ENCODE measurements at places on chromosomes 5 and 9.

DNA sequence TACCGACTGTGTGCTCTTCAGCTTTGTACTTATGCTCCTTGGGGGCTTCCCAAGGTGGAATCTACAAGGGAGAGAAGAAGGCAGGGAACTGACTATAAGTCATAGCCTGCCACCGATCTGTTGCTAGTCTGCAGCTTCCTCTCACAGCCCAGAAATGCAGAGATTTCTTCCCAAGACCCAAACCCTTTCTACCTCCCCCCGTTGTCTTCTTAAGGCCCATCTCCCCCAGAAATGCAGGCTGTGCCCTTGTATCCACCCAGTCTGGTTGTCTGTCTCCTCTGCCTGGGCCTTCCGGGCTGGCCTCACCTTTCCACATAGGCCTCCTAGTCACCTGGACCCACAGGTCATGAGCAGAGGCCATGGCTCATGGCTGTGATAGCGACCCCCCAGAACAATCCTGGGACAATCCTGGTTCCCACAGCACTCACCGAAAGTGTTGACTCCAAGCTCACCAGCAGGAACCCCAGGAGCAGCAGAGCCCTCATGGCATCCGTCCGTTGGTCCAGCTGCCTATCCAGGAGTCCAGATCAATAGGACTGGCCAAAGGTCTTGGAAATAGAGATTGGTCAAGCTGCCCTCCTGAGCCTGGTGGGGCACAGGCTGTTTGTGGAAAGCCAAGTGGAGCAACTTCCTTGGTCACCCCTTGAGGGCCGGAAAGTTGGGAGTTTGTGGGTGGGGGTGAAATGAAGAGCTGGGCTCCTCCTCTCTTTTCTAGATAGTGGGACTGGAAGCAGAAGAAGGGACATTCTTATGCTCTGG lies at the start of gene F12:
Gene F12 (minus strand): TSS at position 522 of the 759 bp plus-strand sequence. CDS start 37 bp downstream, at position 485.
- no peak within 1 kb of the TSS for H3K4me3 ChIP-seq
- no peaks in the 10 kb centered on the region for H3K27me3 ChIP-seq
- H3K36me3 ChIP-seq = no peaks in the 10 kb centered on the region
- no peak for DNase-seq

DNA sequence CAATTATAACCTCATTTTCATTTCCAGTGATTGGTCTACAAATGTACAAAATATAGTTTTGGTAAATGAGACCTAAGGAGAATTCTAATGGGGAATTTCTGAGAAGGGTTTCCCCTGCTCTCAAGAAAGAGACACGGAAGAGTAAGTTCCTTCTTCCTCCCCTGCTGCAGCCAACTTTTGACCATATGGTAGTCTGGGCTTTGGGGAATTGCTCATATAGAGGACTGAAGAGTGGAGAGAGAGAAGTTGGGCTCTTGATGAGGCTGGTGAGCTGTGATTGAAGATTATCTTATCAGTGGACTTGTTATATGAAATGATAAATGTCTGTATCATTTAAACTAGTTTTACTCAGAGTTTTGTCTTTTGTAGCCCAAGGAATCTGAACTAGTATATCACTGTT lies 4.3 kb upstream of the LNPEP start:
- H3K27me3 ChIP-seq = no peaks in the 10 kb centered on the region
- H3K36me3 ChIP-seq = no peaks in the 10 kb centered on the region
- no peak for DNase-seq
- H3K4me3 ChIP-seq = no peak overlapping the region
- no peak overlapping the region for H3K27ac ChIP-seq

GRCh38 chr5:151607304-151607703 lies 16.2 kb upstream of the FAT2 start:
- no peaks in the 10 kb centered on the region for H3K4me1 ChIP-seq
- H3K36me3 ChIP-seq = no peaks in the 10 kb centered on the region
- H3K4me3 ChIP-seq = no peak overlapping the region
- DNase-seq = no peak
- H3K27me3 ChIP-seq = no peaks in the 10 kb centered on the region

GRCh38 chr5:125286271-125286670 lies 539.8 kb upstream of the ZNF608 start:
- no peak overlapping the region for H3K4me3 ChIP-seq
- no peak overlapping the region for H3K27ac ChIP-seq
- H3K27me3 ChIP-seq = no peaks in the 10 kb centered on the region
- no peaks in the 10 kb centered on the region for H3K36me3 ChIP-seq
